ENCODE measurements at places on chromosomes 11 and 22.

- DNase-seq, result no peak
These were observed 30.7 kb upstream of the PRODH start for GRCh38 chr22:18966748-18967147.

GRCh38 chr11:65417702-65418430, 4.7 kb upstream of the NEAT1 start:
- DNase-seq, result peak; percentile 55

- DNase-seq, result no peak
These were observed 82.2 kb downstream of the TRAF6 start for GRCh38 chr11:36427876-36428275.

DNA sequence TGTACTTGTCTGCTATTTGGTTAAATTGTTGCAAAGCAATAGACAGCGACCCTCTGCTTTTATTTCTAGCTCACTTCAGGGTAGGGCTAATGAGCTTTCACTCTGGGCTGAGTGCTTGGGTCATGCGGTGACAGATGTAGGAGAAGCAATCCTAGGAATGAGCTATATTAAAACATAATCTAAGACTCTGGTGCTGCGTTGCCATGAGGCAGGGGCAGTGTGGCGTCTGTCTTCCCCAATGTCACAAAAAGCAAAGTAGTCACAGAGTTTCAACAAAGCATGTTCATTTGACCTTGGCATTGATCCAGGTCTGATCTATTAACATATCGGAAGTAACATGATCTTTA, 55.5 kb upstream of the GRAMD1B start:
- no peak for DNase-seq

DNA sequence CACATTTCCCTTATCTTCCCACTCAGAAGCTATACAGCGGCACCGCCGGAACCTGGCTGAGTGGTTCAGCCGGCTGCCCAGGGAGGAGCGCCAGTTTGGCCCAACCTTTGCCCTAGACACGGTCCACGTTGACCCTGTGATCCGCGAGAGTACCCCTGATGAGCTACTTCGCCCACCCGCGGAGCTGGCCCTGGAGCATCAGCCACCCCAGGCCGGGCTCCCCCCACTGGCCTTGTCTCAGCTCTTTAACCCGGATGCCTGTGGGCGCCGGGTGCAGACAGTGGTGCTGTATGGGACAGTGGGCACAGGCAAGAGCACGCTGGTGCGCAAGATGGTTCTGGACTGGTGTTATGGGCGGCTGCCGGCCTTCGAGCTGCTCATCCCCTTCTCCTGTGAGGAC, 4.9 kb downstream of the NLRX1 start:
- DNase-seq, result no peak

DNA sequence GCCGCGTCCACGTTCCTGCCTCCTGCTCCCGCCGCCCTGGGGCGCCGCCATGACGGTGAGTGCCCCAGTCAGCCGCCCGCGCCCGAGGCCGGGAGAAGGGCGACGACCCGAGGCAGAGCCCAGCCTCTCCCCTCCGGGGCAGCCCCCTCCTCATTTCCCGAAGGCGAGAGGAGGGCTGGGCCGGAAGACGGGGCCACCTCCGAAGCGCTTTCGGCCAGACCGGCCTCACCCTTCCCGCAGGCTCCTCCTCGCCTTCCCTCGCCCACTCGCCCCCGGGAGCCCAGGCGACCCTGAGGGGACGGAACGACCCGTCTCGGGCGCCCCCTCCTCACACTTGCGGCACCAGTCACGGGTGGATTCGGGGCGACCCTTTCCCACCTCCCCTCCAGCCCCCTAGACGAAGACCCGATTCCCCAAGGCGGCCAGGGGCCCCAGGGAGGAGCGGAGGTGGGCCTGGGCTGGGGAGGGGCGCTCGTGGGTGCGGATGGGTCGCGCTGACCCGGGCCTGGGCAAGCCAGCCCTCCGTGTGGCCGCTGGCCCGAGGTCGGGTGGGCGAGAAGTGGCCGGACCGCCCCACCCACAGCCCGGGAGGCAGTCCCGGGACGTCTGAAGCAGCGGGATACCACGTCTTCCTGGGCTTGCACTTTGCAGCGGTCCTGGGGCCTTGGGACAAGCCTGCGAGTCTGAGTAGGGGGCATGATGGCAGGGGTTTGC, 49.7 kb downstream of the TRIOBP start:
- DNase-seq, result no peak

DNA sequence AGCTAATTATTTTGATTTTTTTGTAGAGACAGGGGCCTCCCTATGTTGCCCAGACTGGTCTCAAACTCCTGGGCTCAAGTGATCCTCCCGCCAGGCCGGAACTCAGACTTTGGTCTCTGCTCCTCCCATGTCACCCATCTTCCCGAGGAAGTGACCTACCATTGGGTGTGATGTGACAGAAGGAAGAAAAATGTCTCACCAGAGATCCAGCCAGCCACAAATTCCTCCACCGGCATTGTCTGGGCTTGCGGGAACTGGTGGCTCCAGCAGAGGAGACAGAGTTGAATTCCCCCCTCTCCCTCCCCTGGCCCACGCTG, 772 bp downstream of the SLC25A45 start:
- no peak for DNase-seq

All from CD4-positive, alpha-beta T cell treated with Interleukin-6 at 100 ng/mL for 8 hours (primary cell).